ENCODE measurements at places on chromosomes 16 and 17. TPM values are rescaled to one million over a fixed set of nuclear protein-coding genes. Genes with fewer than 3 reads are reported as not detected.

- no peak for DNase-seq
These were observed 713 bp downstream of the RHOT2 start for GRCh38 chr16:668519-669171.

DNA sequence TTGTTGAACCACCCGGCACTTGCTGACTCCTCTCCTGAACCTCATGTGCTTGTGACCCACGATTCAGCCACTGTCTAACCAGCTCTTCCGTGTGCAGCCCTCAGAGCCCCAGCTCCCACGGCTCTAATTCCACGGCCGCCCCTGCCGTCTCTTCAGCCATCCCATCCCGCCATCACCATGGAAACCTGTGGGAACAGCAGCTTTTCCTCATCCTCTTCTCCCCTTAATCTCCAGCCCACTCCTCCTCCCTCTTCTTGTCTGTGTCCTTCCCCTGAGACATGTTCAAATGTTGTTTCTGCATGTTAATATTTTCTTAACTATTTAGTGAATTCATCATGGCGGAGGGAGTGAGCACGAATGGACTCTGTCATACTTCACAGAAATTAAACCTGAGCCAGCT is 285.2 kb downstream of the CDH13 start:
- DNase-seq = no peak

DNA sequence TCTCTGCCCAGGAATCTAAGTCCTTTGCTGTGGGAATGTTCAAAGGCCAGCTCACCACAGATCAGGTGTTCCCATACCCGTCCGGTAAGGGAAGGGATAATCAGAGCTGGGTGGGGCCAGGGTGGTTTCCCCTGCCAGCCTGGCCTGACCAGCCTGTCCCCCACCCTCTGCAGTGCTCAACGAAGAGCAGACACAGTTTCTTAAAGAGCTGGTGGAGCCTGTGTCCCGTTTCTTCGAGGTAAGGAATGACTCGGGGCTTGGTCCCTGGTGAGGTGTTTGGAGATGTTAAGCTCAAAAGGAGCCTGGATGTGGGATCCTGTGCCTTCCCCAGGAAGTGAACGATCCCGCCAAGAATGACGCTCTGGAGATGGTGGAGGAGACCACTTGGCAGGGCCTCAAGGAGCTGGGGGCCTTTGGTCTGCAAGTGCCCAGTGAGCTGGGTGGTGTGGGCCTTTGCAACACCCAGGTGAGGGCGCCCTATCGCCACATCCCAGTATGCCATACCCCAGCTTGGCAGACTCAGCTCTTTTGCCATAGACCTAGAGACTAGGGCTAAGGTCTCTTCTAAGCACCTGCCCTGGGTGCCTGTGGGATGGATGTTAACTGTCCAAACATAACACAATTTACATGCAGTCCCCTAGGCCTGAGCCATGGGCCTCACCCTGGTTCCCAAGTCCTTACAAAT is 997 bp downstream of the ACADVL start:
- peak; percentile 34 for DNase-seq

- no peak for DNase-seq
These were observed 721 bp upstream of the AXIN2 start for GRCh38 chr17:65562206-65562531.

GRCh38 chr17:33055746-33056145 is 64.1 kb downstream of the SPACA3 start:
- DNase-seq = no peak

DNA sequence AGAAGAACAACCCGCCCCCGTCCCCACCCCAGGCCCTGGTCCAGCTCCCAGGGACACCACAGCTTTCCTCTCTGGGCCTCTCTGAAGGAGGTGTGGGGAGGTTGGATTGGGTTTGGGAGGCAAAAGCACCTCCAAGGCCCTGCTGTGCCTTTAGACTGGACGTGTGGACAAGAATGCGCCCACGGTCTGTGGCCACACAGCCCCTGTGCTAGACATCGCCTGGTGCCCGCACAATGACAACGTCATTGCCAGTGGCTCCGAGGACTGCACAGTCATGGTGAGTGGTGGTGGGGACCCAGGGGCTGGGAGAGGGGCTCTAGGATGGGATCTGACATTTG is 3.0 kb downstream of the CORO1A start:
- DNase-seq = no peak

DNA sequence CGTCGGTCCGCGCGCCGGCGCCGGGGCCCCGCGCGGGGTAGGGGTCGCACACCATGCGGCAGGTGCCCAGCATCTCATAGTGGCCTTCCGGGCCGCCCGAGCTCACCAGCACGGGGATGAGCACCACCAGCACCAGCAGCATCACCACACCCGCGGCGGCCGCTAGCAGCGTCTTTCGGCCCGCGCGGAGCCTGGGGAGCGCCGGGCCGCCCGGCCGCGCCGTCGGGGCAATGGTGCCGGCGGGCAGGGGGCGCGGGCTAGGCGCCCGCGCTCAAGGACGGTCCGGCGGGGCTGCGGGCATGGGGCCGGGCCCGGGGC is 237 bp downstream of the C1QL1 start:
- no peak for DNase-seq

DNA sequence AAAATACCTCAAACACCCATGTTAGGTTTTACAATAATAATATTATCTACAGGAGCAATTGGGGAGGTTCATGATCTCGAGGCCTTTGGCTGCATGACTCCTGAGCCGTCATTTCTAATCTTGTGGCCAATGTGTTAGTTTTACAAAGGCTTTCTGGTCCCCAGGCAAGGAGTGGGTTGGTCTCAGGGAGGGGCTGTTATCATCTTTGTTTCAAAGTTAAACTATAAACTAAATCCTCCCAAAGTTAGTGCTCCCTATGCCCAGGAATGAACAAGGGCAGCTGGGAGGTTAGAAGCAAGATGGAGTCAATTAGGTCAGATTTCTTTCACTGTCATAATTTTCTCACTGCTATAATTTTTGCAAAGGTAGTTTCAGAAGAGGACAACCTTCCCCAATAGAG is 9.1 kb upstream of the CCL5 start:
- no peak for DNase-seq

DNA sequence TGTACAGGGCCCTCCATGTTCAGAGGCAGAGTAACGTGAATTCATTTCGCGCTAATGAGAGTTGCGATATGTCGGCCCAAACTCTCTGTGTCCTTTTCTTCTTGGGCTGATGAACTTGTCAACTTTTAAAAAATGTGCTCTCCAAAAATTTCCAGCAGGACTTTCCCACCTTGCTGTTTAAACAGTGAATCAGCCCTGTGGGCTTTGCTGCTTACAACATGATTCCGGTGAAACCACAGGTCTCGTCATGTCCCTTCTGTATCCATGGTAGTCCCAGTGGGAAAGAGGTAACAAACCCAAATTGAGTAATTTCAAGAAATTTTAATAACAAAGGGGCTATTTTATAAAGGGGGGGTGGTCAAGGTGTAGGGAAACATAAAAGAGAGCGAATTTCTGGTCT is 612.9 kb downstream of the MAF start:
- DNase-seq = no peak

- no peak for DNase-seq
These were observed 195.6 kb downstream of the CCDC182 start for GRCh38 chr17:57549468-57549867.

- no peak for DNase-seq
These were observed 553 bp upstream of the CORO6 start for GRCh38 chr17:29623283-29623647.

- DNase-seq = no peak
These were observed 13.3 kb downstream of the CNEP1R1 start for GRCh38 chr16:50038286-50038685.

Gene CCR7
- 166 TPM for total RNA-seq

Gene GFAP
- total RNA-seq = not detected

Gene GINS2
- total RNA-seq = 87.2 TPM

Gene ERI2
- total RNA-seq = 14.2 TPM

Gene EFNB3
- total RNA-seq = 0.08 TPM

Gene TBC1D3
- total RNA-seq = not detected

Gene KCNH6
- total RNA-seq = not detected

Gene UTS2R
- total RNA-seq = 0.20 TPM

Gene ZG16
- not detected for total RNA-seq
